Stimulated activated CD4-positive, alpha-beta T cell treated with anti-CD3 and anti-CD28 coated beads, Interleukin-1b, Interleukin-23, amount 100 ng/mL, for 1 hour (primary cell): ENCODE measurements at places on chromosomes 3 and 15.

DNA sequence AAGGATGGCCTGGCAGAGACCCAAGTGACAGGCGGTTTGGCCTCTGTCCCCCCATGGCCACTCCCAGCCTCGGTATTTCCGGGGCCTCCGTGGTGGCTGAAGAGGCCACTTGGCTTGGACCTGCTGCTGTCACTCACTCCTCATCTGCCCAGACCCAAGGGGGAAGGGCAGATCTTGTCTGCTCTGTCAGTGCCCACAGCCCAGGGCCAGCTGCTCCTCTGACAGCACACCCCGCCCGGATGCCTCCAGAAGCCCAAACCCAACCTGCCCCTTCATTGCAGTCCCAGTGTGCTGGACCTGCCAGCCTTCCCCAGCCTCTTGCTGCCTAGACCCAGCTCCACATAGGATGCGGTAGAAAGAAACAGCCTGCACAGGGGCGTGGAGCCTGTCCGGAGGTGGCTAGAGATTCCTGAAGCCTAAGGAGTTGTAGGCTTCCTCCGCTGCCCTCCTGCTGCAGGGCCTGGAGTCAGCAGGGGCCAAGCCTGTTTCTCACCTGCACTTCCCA is 52.0 kb downstream of the MAGEF1 start:
- DNase-seq = no peak

DNA sequence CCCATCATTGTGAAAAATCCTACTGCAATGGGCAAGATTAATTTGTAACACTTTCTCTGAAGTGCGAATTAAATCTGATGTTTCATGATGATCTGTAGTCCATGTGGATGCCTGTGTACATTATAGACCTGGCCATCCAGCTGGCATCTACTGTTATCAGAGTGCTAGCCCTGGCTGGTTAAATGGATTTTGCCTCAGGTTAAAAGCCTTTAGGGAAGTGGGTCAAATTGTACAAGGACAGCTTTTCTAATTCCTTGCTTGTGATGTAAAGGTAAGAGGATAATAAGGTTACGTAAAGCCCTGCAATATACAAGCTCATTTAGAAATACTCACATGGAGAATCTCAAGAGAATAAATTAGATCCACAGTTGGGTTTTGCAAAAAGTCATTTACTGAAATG is 138.2 kb downstream of the EPHA3 start:
- DNase-seq = no peak

- DNase-seq = no peak
Measured at GRCh38 chr3:141707741-141708203, 30.3 kb upstream of the RNF7 start.

- no peak for DNase-seq
Measured at GRCh38 chr3:186052096-186052840, 56.6 kb downstream of the ETV5 start.

GRCh38 chr3:58668247-58668646 is 1.7 kb upstream of the FAM3D start:
- DNase-seq = no peak

DNA sequence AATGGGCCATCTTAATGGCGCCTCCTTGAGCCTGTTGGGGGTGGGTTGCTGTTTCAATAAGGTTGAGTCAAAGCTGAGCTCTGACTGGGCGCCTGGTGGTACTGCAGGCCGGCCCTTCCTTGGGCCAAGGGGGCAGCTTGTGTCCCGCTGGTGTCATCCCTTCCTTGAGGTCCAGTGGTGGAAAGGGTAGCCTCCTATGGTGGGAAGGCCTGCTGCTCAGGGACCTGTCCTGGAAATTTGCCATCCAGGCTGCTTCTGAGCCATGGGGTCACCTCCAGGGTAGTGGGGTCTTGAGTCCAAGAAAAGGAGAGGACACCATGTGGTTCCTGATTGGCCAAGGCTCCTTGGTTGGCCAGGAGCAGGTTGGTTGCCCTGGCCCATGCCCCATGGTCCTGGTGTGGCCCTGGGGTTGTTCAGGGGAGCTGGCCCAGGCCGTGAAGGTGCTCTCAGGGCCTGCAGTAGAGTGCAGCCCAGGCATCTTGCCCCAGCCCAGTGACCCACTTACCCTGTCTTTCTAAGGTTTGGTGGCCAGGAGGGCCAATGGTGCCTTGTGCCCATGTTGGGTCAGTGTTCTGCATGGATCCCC is 188.7 kb downstream of the UBE3A start:
- DNase-seq = no peak

DNA sequence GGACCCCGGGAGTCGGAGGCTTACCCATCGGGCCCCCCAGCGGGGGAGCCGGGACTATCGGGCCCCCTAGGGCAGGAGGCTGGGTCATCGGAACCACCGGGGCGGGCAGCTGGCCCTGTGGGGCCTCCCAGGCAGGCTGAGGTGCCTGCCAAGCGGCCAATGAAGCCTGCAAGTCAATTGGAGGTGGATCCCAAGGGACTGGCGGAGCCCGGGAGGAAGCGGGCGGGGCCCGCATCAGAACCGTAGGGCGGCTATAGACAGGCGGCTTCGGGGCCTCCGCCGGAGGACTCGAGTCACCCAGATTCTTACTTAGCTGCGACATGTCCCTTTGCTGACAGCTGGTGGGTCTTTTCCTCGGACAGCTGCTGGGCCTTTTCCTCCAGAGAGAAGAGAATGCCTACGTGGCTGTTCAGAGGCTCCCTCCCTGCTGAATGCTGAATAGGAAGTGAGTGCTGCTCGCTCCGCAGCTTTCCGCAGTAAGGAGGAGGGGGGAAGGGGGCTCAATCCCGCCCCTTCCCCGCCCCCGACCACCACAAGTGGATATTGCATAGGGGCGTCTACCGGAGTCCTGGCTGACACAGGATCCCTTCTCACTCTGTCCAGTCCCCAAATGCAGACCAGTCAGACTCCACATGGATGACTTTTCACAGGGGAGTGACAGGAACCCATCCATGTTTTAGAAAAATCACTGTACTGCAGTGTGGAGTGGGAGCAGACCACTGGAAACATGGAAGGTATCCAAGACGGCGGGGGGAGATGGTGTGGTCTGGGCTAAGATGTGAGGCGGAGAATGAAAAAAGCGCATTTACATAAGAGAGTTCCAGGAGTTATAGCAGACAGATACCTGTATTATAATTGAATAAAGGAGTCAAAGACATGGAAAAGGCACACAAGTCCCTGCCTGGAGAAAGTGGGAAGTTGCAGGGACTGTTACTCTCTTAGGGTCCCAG is at the start of gene MAGEL2:
TSS of gene MAGEL2 (minus strand) at position 447 of the 950 bp plus-strand sequence. CDS start at position 322, 125 bp downstream.
- no peak for DNase-seq

DNA sequence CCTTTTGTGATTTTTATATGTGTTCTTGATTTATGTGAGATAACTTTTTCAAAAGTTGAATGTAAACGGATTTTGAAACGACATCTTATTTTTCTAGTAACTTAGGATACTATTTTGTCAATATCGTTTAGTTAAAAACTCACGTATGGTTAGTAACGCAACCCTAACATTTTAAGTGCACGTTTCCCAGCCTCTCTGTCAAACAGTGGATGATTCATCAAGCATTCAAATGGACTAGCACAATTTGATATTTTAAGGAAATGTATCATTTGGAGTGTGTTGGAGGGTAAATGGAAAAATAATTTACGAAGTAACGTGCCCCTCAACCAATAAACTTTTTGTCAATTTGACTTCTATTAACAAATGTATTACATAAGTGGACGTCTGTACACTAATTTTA is 23.3 kb downstream of the RTP3 start:
- no peak for DNase-seq
